ENCODE measurements at places on chromosomes 5 and 9.

GRCh38 chr5:84286662-84287061 is 98.0 kb downstream of the EDIL3 start:
- DNase-seq: no peak

- DNase-seq: no peak
Measured at GRCh38 chr5:167514461-167514860, 777.0 kb upstream of the WWC1 start.

GRCh38 chr5:139758510-139759075 is 37.0 kb upstream of the PSD2 start:
- DNase-seq: no peak

DNA sequence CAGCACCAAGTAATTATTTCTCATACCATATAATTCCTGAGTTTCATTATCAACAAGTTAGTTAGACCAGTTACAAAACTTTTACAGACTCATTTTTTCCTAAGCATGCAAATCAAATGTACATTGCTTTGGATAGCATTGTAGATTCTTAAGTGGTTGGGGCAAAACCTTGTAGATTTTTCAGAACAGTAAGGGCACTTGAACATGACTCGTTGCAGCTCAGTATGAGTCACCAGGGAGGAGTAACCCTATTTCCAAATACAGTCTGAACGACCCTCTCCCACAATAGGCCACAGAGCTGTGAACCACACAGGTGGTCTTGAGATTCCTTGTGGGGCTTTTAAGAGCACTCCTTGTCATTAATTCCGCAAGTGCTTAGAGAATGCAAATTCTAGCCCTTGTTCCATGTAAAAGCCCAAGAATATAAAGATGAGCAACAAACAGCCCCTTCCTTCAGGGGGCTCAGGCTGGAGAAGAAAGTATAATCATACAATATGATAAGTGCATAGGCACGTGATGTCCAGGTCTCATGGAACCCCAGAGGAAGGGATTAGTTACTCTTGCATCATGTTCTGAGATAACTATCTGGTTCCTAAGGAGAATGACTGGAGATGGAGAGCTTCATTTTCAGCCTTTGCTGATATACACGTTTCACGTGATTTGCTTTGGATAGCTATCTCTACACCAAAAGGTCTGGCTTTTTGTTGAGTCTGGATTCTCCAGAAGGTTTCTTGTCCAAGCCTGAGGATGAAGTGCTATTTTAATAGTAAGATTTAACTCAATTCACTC is 295.7 kb downstream of the KCNN2 start:
- DNase-seq: no peak

DNA sequence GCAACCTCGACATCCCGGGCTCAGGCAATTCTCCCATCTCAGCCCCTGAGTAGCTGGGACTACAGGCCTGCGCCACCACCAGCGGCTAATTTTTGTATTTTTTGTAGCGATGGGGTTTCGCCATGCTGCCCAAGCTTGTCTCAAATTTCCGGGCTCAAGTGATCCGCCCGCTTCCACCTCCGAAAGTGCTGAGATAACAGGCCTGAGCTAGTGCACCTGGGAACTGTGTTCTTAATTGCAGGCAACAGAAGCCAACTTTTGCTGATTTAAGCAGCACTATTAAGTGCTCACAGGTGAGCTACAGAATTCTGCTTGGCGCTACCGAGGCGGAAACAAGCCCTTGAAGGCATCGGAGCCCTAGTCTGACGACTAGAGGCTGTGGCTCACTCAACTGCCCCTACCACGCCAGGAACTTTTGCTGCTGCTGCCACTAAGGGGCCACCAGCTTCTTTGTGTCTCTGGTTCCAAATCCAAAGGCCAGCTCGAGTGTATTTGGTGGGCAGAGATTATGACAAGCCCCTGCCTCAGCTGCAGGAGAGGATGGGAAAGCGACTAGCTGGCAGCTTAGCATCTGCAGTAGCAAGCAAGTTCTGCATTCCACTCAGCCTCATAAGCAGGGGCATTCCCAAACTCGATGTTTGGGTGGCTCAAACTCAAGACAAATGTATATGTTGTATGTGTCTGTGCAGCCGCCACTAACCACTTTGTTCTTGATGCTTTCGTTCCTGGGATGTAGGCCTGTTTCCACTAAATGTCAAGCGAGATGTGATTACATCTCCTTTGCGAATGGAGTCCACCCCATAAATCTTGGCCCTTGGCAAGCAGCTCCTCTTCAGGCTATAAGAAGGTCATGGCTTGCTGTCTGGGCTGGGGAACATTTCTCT is 10.6 kb upstream of the HMCN2 start:
- no peak for DNase-seq

GRCh38 chr5:83914199-83914598 is 193.5 kb upstream of the HAPLN1 start:
- DNase-seq: peak; percentile 54

- DNase-seq: no peak
Measured at GRCh38 chr9:116905171-116905588, 218.1 kb downstream of the TRIM32 start.

DNA sequence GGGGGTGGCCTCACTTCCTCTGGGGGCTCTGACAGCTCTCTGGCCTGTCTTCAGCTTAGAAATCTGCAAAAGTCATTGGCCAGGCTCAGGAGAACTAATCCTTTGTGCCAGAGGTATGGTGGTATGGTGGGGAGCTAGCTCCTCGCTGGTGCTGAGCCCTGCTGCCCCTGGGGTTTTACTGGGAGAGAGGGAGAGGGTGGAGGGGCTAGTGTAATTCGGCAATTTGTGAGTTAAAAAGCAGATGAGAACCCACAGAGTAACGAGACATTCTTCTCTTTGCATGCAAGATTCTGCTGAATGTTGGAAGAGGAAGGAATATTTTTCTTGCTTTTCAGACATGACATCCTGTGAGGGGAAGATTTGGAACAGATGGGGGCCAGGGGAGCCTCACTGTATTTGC is 65.5 kb upstream of the SPRY4 start:
- DNase-seq: no peak

GRCh38 chr5:103366918-103367549 is 108.5 kb downstream of the MACIR start:
- DNase-seq: no peak

DNA sequence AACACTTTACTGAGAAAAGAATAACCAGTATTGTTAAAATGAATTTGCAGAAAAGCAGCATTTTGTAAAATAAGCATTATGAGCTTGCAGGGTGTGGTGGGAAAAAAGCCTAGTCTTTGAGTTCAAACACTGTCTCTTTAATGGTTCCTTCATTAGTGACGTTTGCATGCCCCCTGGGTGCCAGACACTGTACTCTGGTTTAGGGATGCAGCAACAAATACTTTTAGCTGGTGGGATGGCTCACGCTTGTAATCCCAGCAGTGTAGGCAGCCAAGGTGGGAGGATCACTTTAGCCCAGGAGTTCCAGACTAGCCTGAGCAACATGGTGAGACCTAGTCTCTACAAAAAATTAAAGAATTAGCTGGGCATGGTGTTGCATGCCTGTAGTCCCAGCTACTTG is 62.3 kb downstream of the MAST4 start:
- no peak for DNase-seq

DNA sequence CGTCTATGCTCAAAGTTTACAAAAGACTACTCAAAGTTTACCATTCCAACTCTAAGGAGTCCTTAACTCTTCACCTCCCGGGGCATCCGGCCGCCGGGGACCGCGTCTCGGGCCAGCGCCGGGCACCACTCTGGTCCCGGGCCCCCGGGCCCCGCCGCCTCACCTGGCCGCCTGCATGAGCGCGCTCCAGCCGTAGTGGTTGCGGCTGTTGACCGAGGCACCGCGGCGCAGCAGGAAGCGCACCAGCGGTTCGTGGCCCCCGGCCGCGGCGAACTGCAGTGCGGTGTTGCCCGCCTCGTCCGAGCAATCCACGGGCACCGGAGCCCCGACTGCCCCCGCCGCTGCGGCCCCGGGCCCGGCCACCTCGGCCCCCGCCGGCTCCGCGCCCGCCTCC is 388 bp downstream of the ANKS6 start:
- no peak for DNase-seq

GRCh38 chr5:95178046-95178651 is 106.7 kb downstream of the MCTP1 start:
- peak; percentile 23 for DNase-seq

Data from MV-4-11 (cell line).